ENCODE measurements at places on chromosomes 1 and 21.

DNA sequence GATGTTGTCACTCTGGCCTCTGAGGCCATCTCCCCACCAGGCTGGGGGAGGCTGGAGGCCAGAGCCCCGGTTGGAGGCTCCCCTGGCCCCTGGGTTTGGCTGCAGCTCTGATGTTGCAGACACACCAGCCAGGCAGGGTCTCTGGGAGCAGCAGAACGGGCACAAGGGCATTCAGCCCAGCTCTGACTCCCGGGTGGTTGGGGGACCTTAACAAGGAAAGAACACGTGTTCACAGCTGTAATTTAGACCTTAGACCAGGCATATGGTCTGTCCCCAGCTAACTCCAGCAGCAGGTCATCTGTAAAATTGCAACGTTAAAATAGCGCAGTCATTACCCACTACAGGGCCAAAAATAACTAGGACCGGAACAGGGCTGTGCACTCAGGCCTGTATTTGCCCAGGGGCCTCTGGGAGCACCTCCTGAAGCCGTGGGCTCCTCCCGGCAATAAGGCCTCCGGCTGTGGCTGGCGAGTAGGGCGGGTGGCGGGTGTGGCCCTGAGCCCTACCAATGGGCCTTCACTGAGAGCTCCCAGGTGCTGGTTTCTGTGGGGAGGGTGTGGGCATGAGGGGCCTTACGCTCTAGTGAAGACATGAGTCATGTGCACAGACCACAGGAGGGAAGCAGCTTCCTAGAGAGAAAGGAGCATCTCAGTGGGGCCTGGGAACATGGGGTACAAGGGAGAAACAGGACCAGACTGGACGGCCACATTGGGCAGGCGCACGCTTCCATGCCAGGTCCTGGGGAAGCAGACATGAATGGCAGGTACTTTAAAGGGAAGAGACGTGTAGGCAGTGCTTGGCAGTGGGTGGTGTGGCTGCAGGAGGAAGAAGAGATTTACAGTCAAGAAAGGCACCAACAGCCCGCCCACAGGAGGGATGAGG lies 6.1 kb downstream of the LDLRAP1 start:
- peaks cover 6% of the 10 kb centered on the region for H3K36me3 ChIP-seq
- H3K27ac ChIP-seq = peak overlapping the region; percentile 68
- H3K4me3 ChIP-seq = peak overlapping the region; percentile 9
- peak; percentile 75 for DNase-seq
- H3K27me3 ChIP-seq = no peaks in the 10 kb centered on the region
- peaks cover 90% of the 10 kb centered on the region for H3K4me1 ChIP-seq

GRCh38 chr1:151347523-151348246 lies 633 bp upstream of the RFX5 start:
- peak overlapping the region; percentile 39 for H3K4me3 ChIP-seq
- H3K27ac ChIP-seq = peak overlapping the region; percentile 97
- H3K4me1 ChIP-seq = peaks cover 10% of the 10 kb centered on the region
- H3K36me3 ChIP-seq = peaks cover 22% of the 10 kb centered on the region
- H3K27me3 ChIP-seq = no peaks in the 10 kb centered on the region
- DNase-seq = no peak

DNA sequence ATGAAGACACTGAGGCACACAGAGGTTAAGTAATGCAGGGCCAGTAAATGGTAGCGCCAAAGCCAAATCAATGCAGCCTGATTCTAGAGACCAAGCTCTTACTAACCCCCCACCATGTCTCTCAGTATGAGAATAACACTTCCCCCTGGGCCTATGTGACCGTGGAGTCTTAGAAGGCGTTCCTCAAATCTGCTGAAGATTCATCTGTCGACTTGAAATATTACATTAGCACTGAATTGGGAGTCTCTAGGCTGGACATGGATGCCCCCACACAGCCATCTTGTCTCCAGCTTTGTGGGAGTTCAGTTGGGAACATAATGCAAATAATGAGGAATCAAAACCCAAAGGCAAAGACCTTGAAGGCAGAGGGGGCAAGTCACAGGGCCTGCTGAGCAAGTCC lies 117.9 kb upstream of the HMGB4 start:
- H3K36me3 ChIP-seq = no peaks in the 10 kb centered on the region
- no peak for DNase-seq
- H3K27me3 ChIP-seq = no peaks in the 10 kb centered on the region
- H3K27ac ChIP-seq = no peak overlapping the region
- no peaks in the 10 kb centered on the region for H3K4me1 ChIP-seq
- H3K4me3 ChIP-seq = no peak overlapping the region

GRCh38 chr1:93021539-93022134 lies 57.4 kb upstream of the MTF2 start:
- no peak overlapping the region for H3K27ac ChIP-seq
- no peaks in the 10 kb centered on the region for H3K36me3 ChIP-seq
- H3K4me1 ChIP-seq = no peaks in the 10 kb centered on the region
- DNase-seq = no peak
- no peaks in the 10 kb centered on the region for H3K27me3 ChIP-seq

GRCh38 chr1:103469801-103470200 lies 55.7 kb upstream of the RNPC3 start:
- H3K36me3 ChIP-seq = no peaks in the 10 kb centered on the region
- DNase-seq = no peak
- H3K4me3 ChIP-seq = no peak overlapping the region
- H3K27ac ChIP-seq = no peak overlapping the region

- no peak overlapping the region for H3K4me3 ChIP-seq
- H3K4me1 ChIP-seq = no peaks in the 10 kb centered on the region
- DNase-seq = no peak
- H3K36me3 ChIP-seq = no peaks in the 10 kb centered on the region
- H3K27me3 ChIP-seq = no peaks in the 10 kb centered on the region
Measured at GRCh38 chr21:40422896-40423635, 423.9 kb downstream of the DSCAM start.

DNA sequence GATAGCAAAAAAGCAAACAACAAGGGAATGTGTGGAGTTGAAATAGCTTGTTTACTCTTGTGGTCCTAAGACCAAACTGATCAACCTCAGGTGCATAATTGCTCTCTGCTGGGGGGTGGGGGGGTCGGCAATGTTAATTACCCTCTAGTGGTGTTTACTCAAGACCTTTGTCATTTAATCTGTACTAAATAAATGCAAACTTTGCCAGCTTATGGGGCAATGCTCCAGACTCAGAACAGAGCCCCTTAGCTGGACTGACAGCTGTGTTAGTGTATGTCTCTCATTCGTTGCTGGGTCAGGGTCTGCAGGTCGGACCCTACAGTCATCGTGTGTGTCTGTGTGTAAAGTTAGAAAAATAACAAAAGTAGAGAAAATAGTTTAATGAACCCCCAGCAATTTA lies 7.2 kb upstream of the SLC44A3 start:
- DNase-seq = no peak
- H3K4me1 ChIP-seq = no peaks in the 10 kb centered on the region
- H3K36me3 ChIP-seq = no peaks in the 10 kb centered on the region
- no peak overlapping the region for H3K4me3 ChIP-seq
- H3K27me3 ChIP-seq = no peaks in the 10 kb centered on the region

DNA sequence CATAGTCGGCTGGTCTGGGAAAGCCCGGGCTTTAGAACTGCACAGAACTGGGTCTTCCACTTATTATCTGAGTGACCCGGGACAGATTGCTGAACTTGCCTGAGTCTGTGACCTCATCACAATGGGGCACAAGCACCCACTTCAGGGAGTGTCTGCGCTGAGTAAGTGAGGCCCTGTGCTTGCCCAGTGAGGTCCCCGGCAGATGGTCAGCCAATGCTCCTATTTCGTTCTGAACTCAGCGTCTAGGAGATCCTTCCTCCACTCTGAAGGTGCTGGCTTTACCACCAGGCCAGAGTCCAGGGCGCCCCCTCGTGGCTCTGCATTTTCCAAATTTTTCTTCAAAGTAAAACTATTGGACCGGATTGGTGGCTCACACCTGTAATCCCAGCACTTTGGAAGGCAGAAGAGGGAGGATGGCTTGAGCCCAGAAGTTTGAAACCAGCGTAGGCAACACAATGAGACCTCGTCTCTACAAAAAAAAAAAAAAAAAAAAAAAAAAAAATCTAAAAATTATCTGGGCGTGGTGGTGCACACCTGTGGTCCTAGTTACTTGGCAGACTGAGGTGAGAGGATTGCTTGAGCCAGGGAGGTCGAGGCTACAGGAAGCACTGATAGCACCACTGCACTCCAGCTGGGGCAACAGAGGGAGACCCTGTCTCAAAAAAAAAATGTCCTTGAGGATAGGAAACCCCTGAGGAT lies 61.7 kb downstream of the FCRL5 start:
- no peak for DNase-seq
- no peaks in the 10 kb centered on the region for H3K27me3 ChIP-seq
- H3K4me1 ChIP-seq = no peaks in the 10 kb centered on the region
- no peaks in the 10 kb centered on the region for H3K36me3 ChIP-seq
- no peak overlapping the region for H3K27ac ChIP-seq
- H3K4me3 ChIP-seq = no peak overlapping the region

- no peak overlapping the region for H3K27ac ChIP-seq
- no peaks in the 10 kb centered on the region for H3K4me1 ChIP-seq
- no peaks in the 10 kb centered on the region for H3K36me3 ChIP-seq
- DNase-seq = no peak
- no peaks in the 10 kb centered on the region for H3K27me3 ChIP-seq
- H3K4me3 ChIP-seq = no peak overlapping the region
Measured at GRCh38 chr1:185328255-185328654, 11.2 kb upstream of the IVNS1ABP start.

DNA sequence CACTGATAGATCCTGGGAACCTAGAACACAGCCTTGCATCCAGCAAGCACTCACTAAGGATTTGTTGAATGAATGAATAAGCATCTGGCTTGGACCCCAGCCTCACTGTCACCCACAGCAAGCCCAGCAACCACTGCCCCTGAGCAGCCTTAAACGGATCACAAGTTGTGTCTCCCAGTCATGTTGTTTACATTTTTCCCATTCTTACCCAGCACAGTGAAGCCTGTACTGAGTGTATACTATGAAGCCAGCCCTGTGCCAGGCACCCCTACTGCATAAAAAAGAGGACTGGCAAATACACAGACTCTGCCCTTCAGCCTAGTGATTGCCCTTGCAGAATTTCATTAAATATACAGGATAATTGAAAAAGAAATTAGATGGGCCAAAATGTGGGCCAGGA lies 30.2 kb downstream of the RRAGC start:
- H3K27ac ChIP-seq = no peak overlapping the region
- H3K4me3 ChIP-seq = no peak overlapping the region
- H3K27me3 ChIP-seq = no peaks in the 10 kb centered on the region
- no peak for DNase-seq

GRCh38 chr1:245652660-245653427 lies 498.1 kb downstream of the KIF26B start:
- H3K36me3 ChIP-seq = no peaks in the 10 kb centered on the region
- H3K27me3 ChIP-seq = no peaks in the 10 kb centered on the region
- no peak overlapping the region for H3K4me3 ChIP-seq
- DNase-seq = no peak
- no peak overlapping the region for H3K27ac ChIP-seq

- no peaks in the 10 kb centered on the region for H3K36me3 ChIP-seq
- H3K4me3 ChIP-seq = no peak overlapping the region
- no peak overlapping the region for H3K27ac ChIP-seq
- DNase-seq = no peak
- no peaks in the 10 kb centered on the region for H3K27me3 ChIP-seq
- no peaks in the 10 kb centered on the region for H3K4me1 ChIP-seq
Measured at GRCh38 chr1:79386730-79387129, 380.2 kb upstream of the ADGRL4 start.

- no peaks in the 10 kb centered on the region for H3K36me3 ChIP-seq
- peaks cover 7% of the 10 kb centered on the region for H3K4me1 ChIP-seq
- H3K27me3 ChIP-seq = peaks cover 16% of the 10 kb centered on the region
- no peak overlapping the region for H3K27ac ChIP-seq
- peak overlapping the region; percentile 50 for H3K4me3 ChIP-seq
- DNase-seq = no peak
Measured at GRCh38 chr1:234214129-234214910, 158.9 kb upstream of the COA6 start.

All from effector memory CD4-positive, alpha-beta T cell (primary cell).